ENCODE measurements at places on chromosomes 5 and 9.

GRCh38 chr5:133763744-133764143 lies 151.4 kb upstream of the FSTL4 start:
- DNase-seq = no peak

DNA sequence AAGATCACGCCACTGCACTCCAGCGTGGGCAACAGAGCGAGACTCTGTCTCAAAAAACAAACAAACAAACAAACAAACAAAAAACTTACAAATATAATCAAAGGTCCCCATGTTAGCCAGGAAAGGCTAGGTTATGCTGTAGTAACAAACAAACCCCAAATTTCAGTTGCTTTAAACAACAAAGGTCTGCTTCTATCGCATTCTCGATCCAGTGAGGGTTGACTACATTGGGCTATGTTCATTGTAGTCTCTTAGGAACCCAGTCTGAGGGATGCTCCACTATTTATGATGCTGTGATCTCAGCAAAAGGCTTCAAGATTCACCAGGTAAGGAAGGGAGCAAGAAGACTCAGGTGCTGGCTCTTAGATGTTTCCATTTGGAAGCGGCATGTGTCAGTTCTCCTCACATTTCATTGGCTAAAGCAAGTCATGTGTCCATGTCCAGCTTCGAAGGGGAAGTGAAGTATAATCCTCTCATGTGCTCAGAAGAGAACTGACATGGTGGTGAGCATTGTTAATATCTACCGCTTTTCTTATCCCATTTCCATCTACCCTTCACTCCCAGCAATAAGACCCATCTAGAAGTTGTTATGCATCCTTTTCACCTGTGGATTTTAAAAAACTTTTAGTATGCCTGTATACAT lies 26.5 kb upstream of the NEK6 start:
- DNase-seq = no peak

GRCh38 chr9:136527131-136527530 lies 18.7 kb downstream of the NOTCH1 start:
- DNase-seq = no peak

GRCh38 chr5:135650081-135650480 lies 71.3 kb upstream of the CXCL14 start:
- no peak for DNase-seq
